ENCODE measurements at places on chromosomes 5 and 9. TPM values are rescaled to one million over a fixed set of nuclear protein-coding genes. Genes with fewer than 3 reads are reported as not detected.

DNA sequence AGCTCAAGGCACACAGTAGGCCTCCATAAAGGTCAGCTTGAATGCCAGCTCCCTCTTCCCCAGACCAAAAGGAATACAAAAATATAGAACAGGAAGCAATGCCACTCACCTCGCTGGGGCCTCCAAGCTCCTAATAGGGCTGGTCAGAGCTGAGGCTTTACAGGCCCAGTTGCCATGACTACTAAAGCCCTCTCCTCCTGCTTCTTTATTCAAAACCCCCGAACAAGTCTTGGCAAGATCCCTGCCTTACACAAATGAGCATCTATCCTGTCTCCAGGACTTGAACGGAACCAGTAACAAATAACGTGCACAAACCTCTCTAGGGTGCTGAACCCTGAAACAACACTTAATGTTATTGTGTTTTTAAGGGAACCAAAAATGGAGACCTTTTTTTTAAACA is 136.3 kb downstream of the SIL1 start:
- DNase-seq: no peak

DNA sequence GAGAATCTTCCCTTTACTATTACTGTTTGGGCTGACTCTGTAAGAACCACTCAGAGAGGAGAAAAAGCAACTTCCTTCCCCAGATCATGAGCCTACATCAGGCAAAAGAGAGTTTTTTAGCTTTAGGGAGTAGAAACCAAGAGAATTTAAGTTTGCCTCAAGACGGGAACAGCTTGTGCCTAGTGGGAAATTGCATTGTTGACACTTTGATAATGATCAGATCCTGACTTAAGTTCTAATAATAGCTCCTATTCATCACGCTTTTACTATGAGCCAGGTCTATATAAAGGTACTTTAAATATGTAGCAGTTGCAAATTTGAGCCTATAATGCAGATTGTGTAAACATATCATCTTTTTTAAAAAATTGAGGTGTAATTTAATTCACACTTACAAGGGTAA is 298.2 kb downstream of the MAN2A1 start:
- no peak for DNase-seq

DNA sequence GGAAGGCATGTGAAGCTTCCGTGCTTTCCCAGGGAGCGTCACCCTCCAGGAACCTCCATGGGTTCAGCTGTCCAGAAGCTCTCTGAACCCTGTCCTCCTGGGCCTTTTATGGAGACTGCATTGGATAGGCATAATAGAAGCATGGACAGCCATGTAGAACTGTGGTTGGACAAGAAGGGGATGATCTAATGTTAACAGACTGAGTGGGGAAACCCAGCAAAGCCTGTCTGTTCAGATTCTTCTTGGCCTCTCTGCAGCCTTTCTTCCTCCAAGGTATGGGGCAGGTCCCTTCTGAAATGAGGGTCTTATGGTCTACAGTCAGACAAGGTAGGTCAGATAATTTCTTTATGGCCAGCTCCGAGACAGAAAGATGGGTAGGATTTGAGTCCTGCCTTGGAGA is 59.1 kb upstream of the CTNNA1 start:
- no peak for DNase-seq

- DNase-seq: no peak
Measured at GRCh38 chr9:112655668-112656067, 62.2 kb downstream of the INIP start.

CAMSAP1 gene
- 20.9 TPM for total RNA-seq
